HS-27A (cell line): ENCODE measurements at places on chromosomes 12 and 14.

- DNase-seq, result no peak
Observed at GRCh38 chr12:105783983-105784947, 354.5 kb downstream of the NUAK1 start.

GRCh38 chr12:120237360-120238171, 28.0 kb downstream of the PXN start:
- DNase-seq, result peak; percentile 81

- DNase-seq, result no peak
Observed at GRCh38 chr12:80222261-80222660, 122.9 kb downstream of the OTOGL start.

- no peak for DNase-seq
Observed at GRCh38 chr14:87002776-87003175, 990.2 kb downstream of the GALC start.

DNA sequence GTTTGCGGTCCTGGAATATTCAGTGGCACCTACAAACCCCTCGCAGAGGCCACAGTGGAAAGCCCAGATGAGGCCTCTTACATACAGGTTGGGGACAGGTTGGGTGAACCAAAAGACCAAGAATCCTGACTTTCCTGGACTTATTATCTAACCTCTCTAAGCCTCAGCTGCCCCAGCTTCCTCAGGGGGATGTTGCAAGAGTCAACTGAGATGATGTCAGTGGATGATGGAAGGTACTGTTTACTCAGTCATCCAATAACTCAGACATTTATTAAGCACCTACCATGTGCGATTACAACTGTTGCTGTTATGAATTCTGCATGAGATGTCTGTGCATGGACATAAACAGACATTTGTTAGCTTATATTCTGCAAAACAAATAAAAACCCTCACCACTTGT, 72.8 kb downstream of the RFX4 start:
- no peak for DNase-seq

DNA sequence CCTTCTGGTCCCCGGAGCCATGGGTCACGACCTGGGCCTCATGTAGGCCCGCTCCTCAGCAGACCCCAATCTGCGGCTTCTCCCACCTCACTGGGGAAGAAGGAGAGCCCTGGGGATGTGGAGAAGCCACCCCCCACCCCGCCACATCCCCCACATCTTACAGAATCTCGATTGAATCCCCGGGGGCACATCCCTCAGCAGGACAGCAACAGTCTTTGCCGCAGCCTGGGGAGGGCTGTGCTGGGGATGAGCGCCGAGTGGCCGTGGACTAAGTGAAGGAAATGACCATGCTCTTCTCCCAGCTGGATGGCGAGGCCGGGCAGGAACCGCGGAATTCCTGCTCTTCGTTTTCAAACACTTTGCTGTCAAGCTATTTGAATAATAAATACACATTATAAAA, 169.0 kb upstream of the RTL1 start:
- DNase-seq, result no peak

- no peak for DNase-seq
Observed at GRCh38 chr14:22471545-22472121, 117.4 kb downstream of the DAD1 start.

DNA sequence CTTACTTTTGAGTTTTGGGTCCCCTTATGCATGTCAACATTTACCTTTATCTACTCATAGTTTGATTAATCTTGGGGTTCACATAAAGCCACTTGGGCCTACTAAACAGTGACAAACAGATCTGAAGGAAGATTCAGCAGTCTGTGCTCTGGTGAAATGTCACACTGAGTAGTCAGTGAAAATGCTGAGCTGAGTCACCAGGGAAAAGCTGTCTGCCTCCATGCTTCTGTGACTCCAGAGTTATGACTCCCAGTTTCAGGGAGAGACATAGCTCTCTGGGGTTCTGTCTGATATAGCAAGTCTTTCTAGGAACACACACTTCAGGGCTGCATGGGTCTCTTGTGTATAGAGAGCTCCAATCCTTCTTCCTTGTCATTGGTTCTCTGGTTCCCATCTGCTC, 406.3 kb upstream of the FAR2 start:
- DNase-seq, result no peak

- DNase-seq, result no peak
Observed at GRCh38 chr12:95336387-95337067, 118.9 kb downstream of the VEZT start.

- DNase-seq, result no peak
Observed at GRCh38 chr12:122403831-122404230, 18.6 kb downstream of the CLIP1 start.

DNA sequence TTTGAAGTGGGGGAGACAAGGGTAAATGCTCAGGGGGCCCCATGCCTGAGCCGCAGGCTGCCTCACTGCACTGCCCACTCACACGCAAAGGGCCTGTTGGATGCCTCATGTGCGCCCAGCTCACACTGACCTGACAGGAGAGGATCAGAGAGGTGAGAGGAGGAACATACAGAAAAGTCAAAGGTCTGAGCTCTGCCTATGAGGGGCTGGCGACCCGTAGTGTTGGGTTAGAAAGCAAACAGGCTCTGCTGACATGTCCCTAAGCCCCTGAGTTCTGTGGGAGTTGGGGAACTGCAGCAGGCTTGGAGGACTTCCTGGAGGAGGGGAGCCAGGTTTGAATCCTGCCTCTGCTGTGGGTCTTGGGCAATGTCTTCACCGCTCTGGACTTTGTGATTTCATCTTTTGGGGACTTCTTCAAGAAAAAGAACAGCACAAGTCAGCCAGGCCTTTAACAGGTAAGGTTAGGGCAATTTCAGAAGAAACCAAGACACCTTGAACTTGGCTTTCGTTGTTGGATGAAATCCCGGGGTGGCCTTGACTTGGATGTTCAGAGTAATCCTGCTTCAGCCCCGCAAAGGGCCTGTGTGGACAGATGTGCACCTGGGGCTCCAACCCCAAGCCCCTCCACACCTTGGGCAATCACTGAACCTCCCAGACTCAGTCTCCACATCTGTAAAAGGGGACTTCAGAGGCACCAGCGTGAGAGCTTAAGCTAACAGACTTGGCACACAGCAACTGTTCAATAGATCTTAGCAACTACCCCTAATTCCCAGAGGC, 116.8 kb downstream of the SCARB1 start:
- no peak for DNase-seq

DNA sequence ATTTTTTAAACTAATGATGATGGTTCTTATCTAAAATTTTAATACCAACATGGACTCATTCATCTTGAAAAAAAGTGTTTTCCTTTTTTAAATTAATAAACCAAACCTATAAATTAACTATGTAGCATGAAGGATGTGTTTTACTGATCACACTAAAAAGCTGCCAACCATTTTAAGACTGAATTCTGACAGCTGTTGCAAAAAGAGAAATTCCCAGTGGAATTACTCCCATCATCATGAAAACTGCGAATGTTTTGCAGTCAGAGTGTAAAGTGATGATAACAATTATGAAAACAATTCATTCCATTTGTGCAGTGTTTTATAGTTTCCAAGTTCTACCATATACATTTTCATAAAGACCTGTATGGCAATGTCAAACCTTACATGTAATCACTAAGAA, 232.8 kb downstream of the SLC2A13 start:
- no peak for DNase-seq

GRCh38 chr14:24145690-24146452, 539 bp downstream of the PSME2 start:
- DNase-seq, result peak; percentile 59

- DNase-seq, result no peak
Observed at GRCh38 chr12:108029051-108029835, 99.8 kb upstream of the WSCD2 start.

GRCh38 chr12:51519755-51520154, 71.3 kb upstream of the SCN8A start:
- DNase-seq, result no peak

DNA sequence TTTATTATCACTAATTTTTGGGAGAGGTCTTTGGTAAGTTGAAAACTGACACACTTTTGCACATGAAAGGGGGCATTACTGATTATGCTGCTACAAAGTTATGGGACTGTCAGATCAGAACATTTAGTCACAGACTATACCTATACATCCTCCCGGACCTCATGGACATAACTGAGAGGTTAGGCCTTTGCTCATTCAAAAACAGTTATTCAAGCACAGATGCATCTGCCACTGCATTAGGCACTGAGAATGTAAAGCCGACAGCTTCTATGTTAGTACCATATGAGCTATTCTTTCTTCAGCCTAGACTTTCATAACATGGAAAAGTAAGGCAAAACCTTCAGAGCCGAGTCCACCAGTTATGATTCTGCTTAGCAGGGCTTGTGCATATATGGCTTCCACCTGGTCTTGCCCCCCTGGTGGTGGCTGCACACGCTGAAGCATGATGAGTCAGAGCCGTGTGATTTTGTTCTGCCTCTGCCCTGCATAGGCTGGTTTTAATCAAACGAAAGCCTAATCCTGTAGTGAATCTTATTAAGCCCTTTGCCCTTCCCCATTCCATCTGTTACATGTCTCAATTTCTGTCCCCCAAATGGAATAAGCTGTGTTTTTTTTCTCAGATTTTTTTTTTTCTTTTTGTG, 21.8 kb upstream of the RNU6-8 start:
- no peak for DNase-seq

GRCh38 chr12:84637926-84638325, 274.7 kb downstream of the SLC6A15 start:
- no peak for DNase-seq

DNA sequence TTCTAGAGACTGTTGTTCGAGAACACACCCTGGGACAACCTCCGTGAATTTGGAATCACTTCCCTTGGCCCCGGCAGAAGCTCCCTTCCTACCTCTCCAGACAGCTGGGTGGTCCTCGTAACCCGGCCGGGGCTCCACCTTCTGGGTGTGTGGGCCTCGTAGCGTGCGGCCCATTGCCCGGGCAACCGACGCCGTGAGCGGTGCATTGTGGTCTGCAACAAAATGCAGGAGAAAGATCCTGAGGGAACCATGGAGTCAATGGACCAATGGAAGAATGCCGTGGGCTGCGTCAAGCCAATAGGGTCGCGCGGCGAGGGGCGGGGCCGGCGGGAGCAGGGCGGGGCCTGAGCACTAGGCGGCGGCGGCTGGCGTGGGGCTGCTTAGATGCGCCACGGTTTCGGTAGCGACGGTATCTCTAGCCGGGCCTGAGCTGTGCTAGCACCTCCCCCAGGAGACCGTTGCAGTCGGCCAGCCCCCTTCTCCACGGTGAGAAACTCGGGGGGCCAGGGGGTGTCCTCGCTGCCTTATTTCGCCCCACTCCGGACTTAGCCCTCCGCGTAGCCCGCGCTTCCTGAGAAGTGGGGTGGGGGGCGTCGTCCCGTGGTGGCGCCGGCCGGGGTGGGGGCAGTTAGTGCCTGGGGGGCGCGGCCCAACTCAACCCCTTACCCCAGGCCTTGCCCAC, at the start of gene DYNLL1:
Gene DYNLL1, plus strand, starts transcription at position 383 of the 682 bp plus-strand sequence. CDS start 309 bp downstream, outside the sequence.
- DNase-seq, result peak; percentile 90

DNA sequence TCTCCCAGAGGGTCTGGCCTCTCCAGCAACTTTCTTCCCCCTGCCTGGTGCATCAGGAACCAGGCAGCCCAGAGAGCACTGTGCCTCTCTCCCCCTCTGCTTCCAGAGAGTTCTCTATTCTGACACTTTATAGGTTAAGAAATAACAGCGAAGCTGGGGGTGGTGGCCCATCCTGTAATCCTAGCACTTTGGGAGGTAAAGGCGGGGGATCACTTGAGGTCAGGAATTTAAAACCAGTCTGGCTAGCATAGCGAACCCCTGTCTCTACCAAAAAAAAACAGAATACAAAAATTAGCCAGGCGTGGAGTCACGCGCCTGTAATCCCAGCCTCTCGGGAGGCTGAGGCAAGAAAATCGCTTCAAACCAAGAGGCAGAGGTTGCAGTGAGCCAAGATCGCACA, 58.3 kb downstream of the ESRRB start:
- DNase-seq, result no peak

GRCh38 chr14:62943202-62943601, 102.1 kb downstream of the KCNH5 start:
- no peak for DNase-seq

DNA sequence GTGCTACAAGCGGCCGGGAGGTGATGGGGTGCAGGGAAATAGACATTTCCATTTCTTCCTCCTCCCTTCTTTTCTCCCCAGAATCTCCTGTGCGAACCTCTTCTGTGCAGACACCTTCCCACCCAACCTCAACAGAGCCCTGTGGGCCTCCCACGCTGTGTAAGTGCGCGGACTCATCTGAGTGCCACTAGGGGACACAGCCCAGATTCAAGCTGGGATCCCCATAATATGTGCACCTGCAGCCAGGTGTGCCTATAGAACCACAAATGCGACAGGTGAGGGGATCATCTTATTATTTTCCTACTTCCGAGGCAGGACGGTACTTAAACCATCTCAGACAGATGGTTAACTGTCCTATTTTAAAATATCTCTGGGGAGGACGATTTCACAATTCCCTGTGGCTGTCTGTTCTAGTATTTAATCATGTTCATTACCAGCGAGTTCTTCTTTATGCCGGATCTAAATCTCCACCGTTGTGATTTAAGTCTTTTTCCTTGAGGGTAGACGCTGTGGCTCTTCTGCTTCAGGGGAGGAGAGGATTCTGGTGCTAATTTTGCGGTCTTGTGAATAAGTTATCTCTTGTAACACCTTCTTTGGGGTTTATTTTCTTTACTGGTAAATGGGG, 17.2 kb upstream of the CACNA1C start:
- no peak for DNase-seq

DNA sequence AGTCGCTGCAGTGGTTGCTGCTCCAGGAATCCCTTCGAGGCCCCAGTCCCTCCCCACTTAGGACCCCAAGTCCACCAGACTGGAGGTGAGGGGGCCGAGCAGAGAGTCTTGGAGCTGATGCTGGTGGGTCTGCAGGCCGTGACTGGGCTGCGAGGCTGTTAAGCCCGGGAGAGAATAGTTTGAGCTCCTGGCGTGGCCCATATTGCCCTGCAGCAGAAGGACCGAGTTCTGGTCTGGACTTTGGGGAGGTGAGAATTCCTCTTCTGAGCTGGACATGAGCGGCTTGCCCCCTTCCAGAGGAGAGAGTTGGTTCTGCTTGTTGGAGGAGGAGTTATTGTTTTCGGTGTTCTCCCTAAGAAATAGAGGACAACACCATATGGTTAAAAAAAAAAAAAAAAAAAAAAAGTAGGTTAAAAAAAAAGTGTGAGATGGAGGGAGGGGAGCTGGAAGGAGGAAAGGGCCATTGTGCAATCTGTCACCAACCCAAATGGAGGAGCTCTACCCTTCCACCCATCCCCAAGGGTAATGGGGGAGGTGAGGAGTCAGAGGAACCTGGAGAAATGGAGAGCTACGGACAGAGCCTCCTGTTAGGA, 3.0 kb downstream of the SIX1 start:
- DNase-seq, result no peak

- DNase-seq, result no peak
Observed at GRCh38 chr12:3454780-3455179, 36.2 kb upstream of the PRMT8 start.

DNA sequence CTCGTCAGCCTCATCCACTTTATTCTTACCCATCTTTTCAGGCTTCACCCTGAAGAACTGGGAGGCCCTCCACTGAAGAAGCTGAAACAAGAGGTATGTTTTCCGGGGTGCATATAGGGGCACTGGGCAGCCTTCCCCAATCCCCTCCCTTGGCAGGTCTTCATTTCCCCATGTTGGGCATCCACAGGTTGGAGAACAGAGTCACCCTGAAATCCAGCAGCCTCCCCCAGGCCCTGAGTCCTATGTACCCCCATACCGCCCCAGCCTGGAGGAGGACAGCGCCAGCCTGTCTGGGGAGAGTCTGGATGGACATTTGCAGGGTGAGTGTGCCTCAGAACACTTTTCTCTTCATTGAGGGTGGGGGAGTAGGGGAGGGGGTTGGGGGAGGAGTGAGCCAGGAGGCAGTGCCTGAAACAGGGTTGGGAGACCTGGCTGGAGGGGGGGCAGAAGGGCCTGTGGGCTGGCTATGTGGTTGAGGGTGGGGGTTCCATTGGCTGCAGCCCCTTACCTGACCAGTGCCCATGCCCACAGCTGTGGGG, 4.0 kb downstream of the NAB2 start:
- DNase-seq, result no peak

GRCh38 chr14:58876608-58877007, 238.8 kb downstream of the DACT1 start:
- no peak for DNase-seq
